ENCODE measurements at places on chromosomes 16 and 17. TPM values are rescaled to one million over a fixed set of nuclear protein-coding genes. Genes with fewer than 3 reads are reported as not detected.

The CFAP97D1 gene
- total RNA-seq: not detected

The TNP2 gene
- total RNA-seq: not detected

The CRYBA1 gene
- not detected for total RNA-seq

The ADORA2B gene
- not detected for total RNA-seq

DNA sequence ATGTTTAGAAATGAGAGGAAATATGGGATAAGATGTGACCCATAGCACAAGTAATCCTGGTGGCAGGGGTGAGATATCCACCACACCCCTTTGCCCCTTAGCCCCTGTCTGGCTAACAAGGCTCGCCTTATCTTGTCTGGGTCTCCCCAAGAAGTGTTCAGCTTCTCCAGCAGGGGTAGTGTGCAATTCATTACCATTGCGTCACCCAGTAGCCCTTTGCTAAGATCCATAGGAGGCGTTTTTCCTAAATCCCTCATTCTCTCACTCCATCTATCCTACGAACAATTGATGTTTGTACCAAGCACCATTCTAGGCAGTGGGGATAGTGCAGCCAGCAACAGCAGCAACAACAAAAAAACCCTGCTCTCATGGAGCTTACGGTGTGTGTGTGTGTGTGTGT is 30.8 kb downstream of the CCDC42 start:
- no peak for DNase-seq

DNA sequence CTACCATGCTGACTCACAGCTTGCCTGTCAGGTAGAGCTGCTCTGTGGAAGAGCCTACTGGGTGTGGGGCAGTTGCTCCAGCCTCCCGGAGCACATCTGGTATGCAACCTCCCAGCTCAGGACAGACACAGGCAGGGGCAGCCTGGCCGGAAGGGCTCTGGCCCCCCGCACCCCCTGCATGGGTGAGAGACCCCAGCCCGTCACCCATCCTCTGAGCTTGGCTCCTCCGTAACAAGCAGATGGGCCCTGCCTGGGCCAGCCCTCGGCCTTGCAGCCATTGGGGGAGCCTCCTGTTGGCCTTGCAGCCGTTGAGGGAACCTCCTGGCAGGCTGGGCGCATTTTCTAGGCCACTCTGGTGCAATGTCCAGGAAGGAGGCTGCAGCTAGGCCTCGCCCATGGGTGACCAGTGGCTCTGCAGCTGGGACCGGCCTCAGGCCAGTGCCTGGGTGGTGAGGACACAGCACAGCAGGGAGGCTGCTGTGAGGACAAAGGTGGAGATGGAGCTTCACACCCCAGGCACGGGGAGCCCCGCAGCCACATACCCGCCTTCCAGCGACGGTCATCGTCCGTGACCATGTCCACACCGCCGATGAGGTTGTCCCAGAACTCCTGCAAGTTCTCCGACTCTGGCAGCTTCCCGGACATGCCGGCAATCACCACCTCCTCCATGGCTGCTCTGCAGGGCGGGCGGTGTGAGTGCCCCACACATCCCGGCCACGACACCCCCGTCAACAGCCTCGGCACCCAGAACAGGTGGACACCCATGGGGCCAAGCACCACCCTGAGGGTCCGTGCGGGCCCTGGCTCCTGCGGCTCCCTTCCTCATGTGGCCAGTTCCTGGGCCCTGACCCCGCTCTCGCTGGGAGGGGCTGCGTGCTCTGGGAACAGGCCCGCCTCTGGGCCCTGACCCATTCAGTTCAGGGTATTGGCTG is 2.0 kb downstream of the FASN start:
- DNase-seq: no peak

GRCh38 chr17:69757688-69758430 is 317.2 kb upstream of the KCNJ16 start:
- no peak for DNase-seq

DNA sequence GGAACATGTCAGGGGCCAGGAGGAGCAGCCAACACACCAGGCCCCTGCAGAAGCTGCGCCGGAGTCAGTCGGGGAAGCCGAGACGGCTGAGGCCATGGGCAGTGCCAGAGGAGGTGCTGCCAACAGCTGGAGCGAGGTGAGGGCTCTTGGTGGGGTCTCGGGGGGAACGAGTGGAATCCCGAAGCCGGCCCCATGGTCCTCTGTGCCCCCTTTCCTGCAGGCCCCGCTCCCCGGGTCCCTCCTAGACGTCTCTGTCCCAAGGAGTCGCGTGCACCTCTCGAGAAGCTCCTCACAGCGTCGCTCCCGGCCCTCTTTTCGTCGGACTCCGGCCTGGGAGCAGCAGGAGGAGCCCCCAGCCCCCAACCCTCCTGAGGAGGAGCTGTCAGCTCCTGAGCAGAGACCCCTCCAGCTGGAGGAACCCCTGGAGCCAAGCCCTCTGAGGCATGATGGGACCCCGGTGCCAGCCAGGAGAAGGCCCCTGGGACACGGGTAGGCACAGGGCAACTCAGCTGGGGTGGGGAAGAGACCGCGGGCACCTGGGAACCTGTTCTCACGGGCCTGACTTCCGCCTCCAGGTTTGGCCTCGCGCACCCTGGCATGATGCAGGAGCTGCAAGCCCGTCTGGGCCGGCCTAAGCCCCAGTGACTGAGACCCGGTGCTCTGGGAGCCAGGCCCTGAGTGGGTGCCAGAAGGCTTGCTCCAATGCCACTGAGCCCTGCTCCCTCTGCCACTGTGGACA is 3.6 kb downstream of the APOBR start:
- DNase-seq: no peak

DNA sequence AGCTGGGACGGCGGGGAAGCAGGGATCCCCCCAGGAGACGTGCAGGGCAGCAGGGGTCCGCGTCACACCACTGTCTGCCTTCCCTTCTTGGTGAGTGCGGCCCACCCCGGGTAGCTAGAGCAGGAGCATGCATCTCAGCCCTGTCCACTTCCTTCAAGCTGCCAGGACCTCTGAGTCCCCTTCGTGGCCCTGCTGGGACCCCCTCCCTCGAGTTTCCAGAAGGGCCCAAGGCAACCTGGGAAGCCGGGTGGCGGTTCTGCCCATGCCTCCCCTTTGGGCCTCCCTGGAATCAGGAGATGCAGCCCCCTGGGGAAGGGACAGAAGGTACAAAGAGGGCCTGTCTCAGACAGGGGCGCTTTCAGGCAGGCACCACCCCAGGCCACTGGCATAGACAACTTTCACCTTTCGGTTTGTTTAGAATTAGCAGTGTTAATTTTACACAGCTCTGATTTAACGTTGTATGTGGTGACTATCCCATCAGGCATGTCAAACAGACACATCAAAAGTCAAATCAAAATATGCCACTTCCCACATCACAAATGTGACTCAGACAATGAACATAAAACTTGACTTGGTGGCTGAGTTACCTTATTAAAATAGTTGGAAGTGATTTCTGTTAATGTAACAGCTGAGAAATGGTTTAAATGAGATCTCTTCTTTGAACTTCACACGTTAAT is 94.5 kb upstream of the METRNL start:
- no peak for DNase-seq

- no peak for DNase-seq
Measured at GRCh38 chr17:66647391-66647983, 187.4 kb upstream of the CACNG5 start.

DNA sequence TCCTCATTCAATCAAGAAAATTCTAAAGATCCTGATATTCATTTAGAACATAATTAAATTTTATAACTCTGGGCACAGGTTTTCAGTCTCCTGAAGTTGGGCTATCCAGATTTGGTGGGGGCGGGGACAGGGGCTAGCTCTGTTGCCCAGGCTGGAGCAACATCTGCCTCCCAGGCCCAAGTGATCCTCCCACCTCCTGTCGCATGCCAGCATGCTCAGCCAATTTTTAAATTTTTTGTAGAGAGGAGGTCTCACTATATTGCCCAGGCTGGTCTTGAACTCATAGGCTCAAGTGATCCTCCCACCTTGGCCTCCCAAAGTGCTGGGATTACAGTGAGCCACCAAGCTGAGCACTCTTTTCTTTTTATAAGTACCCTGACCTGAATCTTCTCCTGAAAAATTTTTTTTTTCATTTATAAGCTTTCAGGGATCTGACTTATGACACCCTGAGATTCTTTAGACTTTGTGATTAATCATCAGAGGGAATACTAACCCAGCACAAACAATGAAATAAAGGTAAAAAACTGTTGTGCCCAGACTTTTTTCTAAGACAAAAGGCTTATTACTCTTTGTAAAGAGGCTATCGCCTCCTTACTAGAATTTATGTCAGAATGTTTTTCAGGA is 62.6 kb downstream of the TUBD1 start:
- no peak for DNase-seq
